ENCODE measurements at places on chromosomes 12 and 14.

GRCh38 chr12:40149673-40150260 lies 43.9 kb upstream of the SLC2A13 start:
- DNase-seq, result no peak

DNA sequence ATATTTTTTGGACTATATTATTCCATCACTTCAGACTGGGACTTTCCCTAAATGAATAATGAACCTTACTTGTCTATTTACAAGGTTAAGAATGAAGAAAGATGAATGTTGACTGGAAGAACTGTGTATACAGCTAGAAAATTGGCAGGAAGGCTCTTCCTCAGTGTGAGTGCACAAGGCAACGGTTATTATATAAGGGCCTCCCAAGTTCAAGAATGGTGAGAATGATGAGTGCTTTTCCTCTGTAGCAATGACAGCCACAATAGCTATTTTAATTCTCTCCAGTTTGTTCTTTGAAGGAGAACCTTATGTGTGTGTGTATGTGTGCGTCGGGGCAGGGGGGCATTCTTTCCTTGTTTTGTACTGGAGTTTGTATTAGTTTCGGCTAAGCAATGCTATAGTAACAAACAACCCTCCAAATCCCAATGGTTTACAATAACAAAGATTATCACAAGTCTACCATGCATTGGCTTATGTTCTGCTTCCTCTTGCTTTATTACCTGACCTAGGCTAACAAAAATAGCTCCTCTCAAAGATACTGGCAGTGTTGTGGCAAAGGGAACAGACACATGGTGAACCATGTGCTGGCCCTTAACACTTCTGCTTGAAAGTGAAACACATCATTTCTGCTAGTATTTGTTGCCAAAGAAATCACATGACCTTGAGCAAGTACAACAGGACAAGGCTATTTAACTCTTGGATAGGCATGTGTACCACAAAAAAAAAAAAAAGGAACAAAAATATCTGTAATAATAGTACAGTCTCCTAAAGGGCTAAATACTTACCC lies 139.5 kb downstream of the RMST start:
- peak; percentile 4 for DNase-seq

GRCh38 chr12:1473418-1473817 lies 121.0 kb downstream of the FBXL14 start:
- no peak for DNase-seq

- no peak for DNase-seq
These were observed 449.6 kb downstream of the TMEM117 start for GRCh38 chr12:44285321-44285960.

- no peak for DNase-seq
These were observed 72.4 kb upstream of the PPP2R5C start for GRCh38 chr14:101689039-101689501.

GRCh38 chr12:75685617-75686225 lies 174.3 kb upstream of the KRR1 start:
- DNase-seq, result no peak

DNA sequence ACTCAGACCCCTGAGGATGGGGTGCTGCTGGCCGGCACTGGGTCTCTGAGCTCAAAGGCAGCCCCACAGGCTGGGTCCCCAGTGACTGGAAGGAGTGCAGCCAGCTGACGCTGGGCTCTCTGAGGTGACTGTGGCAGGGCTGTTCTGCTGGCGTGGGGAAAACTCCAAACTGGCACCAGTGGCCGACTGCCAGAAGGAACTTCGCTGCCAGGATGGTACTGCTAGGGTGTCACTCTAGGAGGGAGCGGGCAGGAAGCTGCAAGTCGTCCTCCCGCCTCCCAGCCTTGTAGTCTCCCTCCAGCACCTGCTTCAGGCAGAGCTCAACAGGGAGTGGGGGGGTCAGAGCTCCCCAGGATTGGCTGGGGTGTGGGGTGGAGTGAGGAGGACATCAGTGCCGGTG lies 41.3 kb downstream of the CDC42BPB start:
- no peak for DNase-seq

DNA sequence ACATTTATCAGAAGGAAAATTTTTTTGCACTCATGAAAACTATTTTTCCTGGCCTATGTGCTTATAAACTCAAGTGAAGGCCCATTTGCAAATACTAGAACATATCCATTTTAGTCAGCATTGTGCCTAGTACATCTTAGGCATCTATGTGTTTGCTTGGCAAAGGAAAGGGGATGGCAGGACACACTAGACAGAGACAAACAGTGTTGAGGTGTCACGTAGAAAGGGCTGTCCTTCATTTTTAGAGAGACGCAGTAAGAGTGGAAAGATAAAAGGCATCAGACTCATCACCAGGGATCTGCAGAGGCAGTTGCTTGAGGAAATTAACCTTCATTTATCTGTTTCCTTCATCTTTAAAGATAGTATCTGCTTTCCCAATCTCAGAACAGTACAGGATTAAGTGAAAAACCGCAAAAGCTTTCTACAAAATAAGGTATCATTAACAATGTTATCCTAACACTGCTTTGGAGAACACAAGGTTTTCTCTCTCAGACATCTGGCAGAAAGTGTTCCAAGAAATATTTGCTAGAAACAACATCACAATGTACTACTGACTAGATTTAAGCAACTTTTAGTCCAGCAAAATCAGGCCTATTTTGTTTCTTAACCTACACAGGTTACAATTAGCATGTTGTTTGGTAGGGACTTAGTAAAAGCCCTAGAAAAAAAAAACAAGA lies 2.0 kb downstream of the YBX3 start:
- DNase-seq, result no peak

- peak; percentile 92 for DNase-seq
These were observed 20.1 kb downstream of the TPCN1 start for GRCh38 chr12:113241191-113242025.

- no peak for DNase-seq
These were observed 334.0 kb downstream of the NUAK1 start for GRCh38 chr12:105804591-105805265.

DNA sequence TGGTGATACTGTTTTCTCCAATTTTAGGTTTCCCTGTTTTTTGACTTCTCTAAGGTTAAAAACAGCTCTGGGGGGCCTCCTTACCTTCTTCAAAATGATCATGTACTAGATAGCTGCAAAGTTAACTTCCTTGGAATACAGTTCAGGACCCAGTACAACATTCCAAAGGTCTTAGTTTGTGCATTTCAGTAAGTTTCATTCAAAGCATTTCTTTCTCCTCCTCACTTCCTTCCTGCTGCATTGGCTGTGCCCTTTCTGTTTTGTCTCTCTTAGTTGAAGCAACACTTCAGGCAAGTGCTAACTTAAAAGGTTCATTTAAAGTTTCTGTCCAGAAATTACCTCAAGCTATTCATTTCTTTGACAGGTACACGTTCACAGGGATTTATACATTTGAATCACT lies 95.7 kb downstream of the SCN8A start:
- DNase-seq, result no peak

DNA sequence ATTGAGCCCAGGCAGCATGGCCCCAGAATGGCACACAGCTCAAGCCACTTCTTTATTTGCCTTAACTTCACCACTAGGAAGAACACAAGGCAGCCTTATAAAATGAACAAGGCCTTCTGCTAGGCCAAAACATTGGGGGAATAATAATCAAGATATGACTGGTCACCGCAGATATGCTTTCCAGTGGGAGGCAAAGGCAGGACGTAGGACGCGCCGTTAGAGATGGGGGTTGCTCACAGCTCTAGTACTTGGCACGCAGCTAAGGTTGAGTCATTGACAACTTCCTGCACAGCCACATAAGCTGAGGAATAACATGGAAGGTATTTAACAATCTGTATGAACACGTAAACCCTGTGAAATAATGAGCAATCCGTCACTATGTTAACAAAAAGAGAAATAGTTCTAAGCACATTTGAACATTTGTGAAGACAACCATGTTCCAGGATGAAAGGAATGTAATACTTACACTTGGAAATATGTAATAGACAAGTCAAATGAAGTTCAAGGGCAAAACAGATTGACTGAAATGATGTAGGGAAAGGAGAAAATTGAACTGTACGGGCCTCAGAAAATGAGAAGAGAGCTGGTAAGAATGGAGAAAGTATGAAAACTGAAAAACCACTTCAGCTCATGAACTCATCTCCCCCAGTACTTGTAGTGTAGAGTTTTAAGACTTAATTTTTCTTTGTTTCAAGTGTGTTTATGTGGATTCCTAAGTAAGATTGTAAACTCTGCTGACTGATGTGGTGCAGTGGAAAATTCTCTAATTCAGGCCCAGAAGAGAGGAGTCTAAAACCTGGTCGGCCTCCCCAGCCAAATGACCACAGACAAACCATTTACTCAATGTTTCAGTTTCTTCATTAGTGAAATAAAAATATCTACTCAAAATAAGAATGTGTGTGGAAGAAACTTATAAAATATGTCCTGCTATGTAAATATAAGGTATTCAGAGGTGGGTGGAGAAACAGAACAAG lies 59.3 kb upstream of the CCDC91 start:
- no peak for DNase-seq
